Activated CD4-positive, CD25-positive, alpha-beta regulatory T cell (primary cell): ENCODE measurements at places on chromosomes 6 and 20.

DNA sequence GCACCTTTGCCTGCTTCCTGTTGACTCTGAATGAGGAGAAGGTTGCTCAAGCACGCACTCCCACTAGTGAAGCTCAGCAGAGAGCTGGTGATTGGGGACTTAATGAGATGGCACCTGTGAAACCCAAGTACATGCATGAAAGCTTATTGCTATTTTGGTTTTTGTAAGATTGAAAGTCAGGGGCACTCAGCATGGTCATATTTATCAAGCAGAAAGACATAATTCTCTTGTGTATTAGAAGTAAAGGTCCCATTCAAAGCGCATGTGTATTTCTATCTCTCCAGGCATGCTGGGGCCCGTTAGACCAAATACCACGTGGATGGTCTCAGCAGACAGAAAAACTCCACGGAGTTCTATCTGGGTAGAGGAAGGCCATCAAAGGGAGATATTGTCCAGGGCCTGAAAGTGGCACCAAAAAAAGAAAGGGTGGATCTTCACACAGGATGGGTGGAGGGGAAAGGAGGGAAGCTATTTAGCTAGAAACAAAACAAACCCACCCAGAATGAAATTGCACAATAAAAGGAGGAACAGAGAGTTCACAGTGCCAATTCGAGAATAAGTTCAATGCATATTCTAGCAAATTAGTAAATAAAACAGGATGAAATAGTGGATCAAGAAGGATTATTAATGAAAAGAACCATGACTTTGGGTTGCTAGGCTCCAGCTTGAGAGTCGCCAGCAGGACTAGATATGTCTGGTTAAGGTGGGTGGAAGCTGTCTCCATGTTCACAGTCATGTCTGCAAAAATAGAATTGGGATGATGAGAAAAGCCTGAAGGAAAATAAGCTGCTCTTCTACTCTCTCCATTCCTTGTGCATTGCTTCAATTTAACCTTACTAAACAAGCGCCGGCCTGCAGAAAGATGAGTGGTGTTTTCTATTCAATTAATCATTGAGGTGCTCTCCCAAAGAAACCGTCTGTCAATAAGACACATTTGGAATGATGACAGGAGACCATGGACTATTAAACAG lies 224.9 kb upstream of the DTNBP1 start:
- no peak for DNase-seq

GRCh38 chr6:119587537-119587936 lies 238.0 kb upstream of the MAN1A1 start:
- no peak for DNase-seq

DNA sequence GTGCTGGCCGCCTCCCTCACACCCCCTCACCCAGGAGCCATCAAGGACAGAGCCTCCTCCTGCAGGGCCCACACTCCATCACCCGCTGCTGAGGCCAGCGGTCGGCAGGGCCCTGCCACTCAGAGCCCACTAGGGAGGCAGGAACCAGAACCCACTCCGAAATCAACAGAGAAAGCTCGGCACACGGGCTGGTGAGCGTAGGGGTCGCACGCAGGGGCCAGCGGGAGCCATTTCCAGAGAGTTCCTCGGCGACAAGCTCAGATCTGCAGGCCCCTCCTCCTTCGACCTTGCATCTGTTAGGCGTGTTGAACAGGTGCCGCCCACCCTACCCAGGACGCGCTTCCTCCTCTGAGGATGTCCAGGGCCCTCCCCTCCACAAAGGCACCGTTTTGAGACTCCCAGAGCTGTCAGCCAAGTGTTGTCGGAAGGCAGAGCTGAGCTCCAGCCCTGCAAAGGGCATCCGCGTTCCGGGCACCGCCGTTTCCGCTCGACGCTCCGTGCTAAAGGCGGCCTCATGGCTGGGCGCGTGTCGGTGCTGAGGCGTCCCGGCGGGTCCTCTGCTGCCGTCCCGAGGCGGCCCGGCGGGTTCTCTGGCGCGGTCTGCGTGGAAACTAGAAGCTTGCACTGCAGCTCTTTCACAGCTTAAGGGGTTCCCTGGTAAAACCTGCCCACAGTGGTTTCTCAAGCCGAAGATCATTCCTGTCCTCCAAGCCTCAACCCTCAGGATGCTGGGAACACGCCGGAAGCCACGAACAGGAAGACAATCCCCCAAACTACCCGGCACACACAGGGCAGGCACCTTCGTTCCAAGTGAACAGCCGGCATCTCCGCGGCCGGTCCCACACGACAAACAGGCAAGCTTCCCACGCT lies 6.8 kb downstream of the KCNQ2 start:
- no peak for DNase-seq

DNA sequence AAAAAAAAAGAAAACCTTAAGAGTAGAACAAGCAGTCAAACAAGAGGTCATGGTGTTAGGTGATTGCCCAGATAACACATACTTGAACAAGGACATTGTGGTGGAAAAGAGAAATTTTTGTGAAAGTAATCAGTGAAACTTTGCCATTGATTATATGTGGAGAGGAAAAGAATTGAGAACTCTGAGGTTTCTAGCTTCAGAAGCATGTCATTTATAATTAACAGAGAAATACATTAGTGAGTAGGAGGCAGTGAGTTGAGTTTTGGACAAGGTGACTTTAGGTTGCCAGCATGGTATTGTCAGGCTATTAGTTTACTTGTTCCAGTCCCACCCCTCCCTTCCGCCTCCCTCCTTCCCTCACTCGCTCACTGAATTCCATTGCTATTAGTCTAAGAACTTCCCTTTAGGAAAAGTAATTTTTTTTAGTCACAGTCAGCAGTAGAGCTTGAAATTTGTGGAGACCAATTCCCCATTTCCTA lies 17.2 kb downstream of the TAB2 start:
- DNase-seq, result no peak

- no peak for DNase-seq
These were observed 180.7 kb downstream of the EPHA7 start for GRCh38 chr6:93238632-93239031.

DNA sequence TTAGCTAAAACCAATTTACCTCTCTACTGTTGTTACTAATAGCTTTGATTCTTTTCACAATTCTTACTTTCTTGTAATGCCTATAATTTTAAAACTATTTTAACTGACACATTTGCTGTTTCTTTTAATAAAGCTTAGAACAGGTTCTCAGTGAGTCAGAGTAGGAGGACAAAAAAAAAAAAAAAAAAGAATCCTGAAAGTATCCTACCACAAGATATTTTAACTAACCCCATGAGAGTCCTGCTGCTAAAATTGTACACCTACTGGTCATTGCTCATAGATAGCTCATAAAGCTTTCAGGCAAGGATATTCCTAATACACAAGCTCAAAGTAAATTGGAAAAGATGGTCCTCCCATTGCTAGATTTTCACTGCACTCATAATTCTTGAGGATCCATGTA lies 301.0 kb downstream of the CENPW start:
- DNase-seq, result no peak
